ENCODE measurements at places on chromosomes 12 and 14.
A peak's percentile ranks its signal among the peaks of the same experiment; 100 is the strongest.

DNA sequence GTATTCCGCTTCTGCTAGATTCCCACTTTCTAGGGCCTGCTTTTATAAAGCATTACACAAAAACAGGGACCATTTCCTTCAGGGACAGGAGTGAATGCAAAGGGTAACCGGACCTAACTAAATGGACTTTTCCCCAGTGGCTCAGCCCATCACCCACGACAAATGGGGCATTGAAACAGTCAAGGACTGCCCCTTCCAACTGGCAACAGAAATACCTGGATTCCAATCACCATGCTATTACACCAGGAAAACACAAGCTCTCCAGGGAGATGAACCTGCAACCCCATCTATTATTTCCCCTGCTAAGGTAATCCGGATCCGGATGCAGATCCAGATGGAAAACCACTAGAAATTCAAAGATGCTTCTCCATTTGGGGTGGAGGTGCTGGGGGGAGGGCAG, 1.0 kb downstream of the MPHOSPH9 start:
- no peak for DNase-seq

GRCh38 chr14:100670017-100670752, 56.5 kb upstream of the DLK1 start:
- DNase-seq = no peak

GRCh38 chr12:67382241-67382871, 113.2 kb downstream of the CAND1 start:
- DNase-seq = no peak

DNA sequence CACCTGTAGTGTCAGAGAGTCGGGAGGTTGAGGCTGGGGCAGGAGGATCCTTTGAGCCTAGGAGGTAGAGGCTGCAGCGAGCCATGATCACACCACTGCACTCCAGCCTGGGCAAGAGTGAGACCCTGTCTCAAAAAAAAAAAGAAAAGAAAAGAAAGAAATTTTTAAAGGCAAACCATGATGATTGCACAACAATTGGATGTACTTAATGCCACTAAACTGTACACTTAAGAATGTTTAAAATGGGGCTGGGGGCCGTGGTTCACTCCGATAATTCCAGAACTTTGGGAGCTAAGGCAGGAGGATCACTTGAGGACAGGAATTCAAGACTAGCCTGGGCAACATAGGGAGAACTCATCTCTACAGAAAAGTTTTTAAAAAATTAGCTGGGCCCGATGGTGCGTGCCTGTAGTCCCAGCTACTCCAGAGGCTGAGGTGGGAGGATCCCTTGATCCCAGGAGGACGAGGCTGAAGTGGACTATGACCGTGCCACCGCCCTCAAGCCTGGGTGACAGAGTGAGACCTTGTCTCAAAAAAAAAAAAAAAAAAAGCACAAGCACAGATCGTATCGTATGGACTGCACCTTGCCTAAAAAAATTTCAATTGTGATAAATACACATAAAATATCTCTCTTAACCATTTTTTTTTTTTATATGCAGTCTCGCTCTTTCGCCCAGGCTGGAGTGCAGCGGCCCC, 32.7 kb downstream of the JAG2 start:
- no peak for DNase-seq

DNA sequence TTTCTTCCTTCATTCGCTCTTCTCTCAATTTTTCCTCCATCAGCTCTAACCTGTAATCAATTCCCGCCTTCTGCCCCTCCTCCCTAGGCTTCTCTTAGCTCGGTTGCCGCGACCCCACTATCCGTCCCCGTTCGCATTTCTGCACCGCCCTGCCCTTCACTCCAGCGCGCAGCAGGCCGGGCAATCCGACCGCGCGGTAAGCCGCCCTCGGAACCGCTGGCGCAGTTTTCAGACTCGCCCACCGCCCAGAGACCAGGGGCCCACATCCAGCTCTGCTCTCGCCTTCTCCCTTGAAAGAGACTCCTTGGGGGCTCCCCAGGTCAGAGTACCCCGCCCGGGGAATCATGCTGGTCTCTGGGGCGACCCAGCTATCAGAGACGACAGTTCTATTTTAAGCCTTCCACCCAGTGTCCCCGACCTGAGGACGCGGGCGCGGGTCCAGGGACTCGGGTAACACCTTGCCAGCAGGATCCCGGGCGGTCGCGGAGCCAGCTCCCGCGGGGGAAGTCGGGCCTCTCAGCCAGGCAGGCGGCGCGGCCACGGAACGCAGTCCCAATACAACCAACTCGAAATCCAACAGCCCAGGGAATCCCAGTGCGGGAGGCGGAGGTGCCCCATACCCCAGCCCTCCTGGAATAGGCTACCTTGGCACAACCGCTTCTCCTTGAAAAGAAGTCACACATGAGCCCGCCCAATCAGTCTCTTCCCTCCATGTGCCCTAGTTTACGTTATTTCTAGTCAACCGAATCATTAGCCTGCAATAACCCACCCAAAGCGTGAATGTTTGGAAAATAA, 5.7 kb upstream of the SLC38A4 start:
- DNase-seq = no peak

DNA sequence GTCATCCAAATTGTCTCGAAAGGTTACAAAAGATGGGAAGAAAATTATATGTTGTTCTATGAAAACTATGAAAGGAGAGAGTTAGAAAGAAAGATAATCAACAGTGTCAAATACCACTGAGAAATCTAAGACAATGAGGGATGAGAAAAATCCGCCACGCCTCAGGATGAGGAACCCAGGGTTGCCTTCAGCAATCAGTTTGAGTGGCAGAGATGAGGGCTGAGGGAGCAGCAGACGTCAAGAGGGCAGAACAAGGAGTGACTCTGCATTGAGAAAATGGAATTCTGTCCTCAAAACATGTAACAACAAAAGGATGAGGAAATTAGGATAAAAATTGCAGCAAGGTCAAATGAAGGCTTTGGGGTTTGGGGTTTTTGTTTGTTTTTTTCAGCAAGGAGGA, 18.3 kb upstream of the OXA1L start:
- no peak for DNase-seq

- DNase-seq = no peak
Observed at GRCh38 chr12:132309596-132310086, 19.7 kb downstream of the GALNT9 start.

GRCh38 chr12:57837864-57838562, 8.5 kb downstream of the CTDSP2 start:
- no peak for DNase-seq

DNA sequence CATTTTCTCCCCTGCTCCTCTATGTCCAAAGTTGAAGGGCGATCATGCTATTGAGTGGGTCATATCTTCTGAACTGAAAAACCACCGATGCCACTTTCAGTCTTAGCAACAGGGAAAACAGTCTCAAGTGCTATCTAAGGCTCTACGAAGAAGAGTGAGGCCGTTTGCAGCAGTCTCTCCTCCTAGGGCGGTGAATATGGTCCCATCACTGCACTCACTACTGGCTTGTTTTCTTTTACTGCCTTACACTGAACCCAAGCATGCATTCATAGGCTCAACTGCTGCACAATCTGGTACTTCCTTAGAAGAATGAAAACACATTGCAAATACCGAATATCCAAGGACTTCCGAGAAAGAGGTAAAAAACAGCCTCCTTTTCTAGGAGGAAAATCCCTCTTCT, 92.1 kb downstream of the DNAH10 start:
- no peak for DNase-seq

- no peak for DNase-seq
Observed at GRCh38 chr14:52091928-52092327, 23.1 kb upstream of the NID2 start.

DNA sequence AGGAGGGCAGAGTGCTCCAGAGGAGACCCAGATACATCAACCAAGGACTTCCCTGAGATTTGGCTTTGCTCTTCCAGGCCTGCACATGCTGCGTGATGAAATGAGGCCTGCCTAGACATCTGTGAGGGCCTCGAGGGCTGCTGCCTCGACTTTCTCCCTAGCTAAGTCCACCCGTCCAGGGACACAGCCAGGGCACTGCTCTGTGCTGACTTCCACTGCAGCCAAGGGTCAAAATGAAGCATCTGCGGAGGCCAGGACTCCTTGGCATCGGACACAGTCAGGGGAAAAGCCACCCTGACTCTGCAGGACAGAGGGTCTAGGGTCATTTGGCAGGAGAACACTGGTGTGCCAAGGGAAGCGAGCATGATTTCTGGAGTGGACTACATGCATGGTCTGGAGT, 10.7 kb downstream of the SLC25A47 start:
- no peak for DNase-seq

DNA sequence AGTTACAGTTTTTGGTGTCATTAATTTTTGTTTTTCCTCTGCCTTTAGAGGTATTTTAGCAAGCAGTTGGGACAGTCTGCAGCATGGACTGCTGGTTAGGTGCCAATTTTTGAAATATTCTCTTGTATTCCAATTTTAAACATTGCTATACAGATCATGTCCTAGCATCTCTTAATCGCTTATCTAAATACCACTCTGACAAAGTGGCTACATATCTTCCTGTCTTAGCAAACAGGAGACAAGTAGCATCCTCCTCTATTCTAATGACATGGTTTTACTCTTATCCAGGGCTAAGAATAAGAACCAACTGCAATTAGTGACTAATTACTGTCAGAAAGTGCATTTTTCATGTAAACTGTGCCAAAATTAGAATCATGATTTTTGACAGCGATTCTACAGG, 117.8 kb upstream of the ATP2B1 start:
- DNase-seq = no peak

- no peak for DNase-seq
Observed at GRCh38 chr14:105383083-105383730, 15.1 kb upstream of the TEX22 start.

- DNase-seq = no peak
Observed at GRCh38 chr12:12267742-12268200, 927 bp upstream of the LRP6 start.

GRCh38 chr12:65093606-65094005, 27.5 kb downstream of the WIF1 start:
- DNase-seq = no peak

GRCh38 chr14:75709207-75709812, 48.3 kb downstream of the TTLL5 start:
- peak; percentile 9 for DNase-seq

Data from stimulated activated CD8-positive, alpha-beta memory T cell treated with anti-CD3 and anti-CD28 coated beads, Interleukin-4, amount 100 ng/mL, for 1 hour (primary cell).